A172 (cell line): ENCODE measurements at places on chromosomes 11 and 22. TPM values are rescaled to one million over a fixed set of nuclear protein-coding genes. Genes with fewer than 3 reads are reported as not detected.

Gene NNMT
- total RNA-seq: 109 and 204 TPM in 2 replicates

Gene APOA1
- total RNA-seq: not detected in 2 replicates

Gene SMTNL1
- total RNA-seq: not detected in 2 replicates

DNA sequence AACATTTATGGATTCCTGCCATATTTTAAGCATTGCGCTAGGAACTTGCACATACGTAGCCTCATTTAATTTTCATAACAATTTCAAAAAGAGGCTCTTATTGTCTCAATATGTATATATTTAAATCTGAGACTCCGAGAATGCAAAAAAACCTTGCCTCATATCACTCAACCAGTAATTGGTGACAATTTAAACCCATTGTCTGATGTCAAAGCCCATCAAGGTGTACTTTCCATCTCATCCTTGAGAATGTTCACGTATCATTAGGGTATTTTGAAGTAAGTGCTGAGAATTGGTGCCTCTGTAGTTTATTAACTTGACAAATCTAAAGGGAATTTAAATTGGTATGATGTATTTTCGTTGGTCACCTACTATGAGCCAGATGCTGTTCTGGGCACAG, 136.5 kb downstream of the FAM76B start:
- no peak for DNase-seq

- DNase-seq: no peak
Observed at GRCh38 chr11:121534131-121535093, 81.6 kb upstream of the SORL1-AS1 start.

GRCh38 chr11:128574576-128575011, 12.8 kb downstream of the ETS1 start:
- no peak for DNase-seq

DNA sequence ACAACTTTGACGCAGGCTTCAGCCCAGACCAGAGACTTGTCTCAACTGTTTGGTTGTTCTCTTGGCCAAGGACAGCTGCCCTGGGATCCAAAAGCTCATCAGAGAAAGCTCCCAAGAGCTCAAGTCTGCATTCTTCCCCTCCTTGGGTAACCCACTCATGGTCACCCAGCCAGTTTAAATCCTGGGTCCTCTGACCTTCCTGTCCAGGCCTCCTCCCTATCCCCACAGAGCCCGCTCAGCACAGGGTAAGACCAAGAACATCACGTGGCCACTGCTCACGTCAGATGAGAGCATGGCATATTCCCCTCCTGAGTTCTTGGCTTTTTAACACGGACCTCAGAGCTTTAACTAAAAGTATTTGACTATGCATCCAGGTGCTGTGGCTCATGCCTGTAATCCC, 25.8 kb downstream of the TSKU start:
- DNase-seq: no peak

GRCh38 chr11:23732026-23732425, 764.8 kb upstream of the LUZP2 start:
- DNase-seq: no peak

- no peak for DNase-seq
Observed at GRCh38 chr11:68709062-68709461, 24.7 kb downstream of the GAL start.

GRCh38 chr22:39710380-39711150, 140.0 kb downstream of the CACNA1I start:
- no peak for DNase-seq

DNA sequence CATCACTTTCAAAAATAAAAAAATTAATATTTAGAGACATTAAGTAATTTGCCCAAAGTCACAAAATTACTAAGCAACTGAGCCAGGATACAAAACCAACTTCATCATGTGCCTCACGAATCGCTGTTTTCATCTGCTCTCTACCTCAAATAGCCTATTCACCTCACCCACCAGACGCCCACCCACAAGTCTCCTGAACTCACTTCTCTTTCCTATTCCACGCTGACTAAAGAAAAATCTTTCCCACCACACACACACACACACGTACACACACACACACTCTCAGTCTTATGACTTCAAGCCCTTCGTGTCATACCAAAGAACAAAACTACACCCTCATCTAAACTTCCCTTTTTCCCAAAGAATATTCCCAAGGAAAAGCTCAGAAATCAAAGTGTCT, 2.2 kb downstream of the OR8B12 start:
- no peak for DNase-seq

DNA sequence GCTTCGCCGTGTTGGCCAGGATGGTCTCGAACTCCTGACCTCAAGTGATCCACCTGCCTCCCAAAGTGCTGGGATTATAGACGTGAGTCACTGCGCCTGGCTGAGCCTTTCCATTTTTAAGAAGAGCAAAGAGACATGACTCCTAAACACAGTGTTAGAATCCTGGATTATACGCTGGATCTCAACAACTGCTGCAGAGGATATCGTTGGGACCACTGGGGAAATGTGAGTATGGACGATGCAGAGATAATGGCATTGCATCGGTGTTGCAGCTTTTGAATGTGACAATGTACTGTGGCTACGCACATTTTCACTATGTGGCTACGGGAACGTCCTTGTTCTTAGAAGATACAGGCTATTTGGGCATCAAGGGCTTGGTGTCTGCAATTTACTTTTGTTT, 6.2 kb downstream of the MRGPRF start:
- DNase-seq: no peak

DNA sequence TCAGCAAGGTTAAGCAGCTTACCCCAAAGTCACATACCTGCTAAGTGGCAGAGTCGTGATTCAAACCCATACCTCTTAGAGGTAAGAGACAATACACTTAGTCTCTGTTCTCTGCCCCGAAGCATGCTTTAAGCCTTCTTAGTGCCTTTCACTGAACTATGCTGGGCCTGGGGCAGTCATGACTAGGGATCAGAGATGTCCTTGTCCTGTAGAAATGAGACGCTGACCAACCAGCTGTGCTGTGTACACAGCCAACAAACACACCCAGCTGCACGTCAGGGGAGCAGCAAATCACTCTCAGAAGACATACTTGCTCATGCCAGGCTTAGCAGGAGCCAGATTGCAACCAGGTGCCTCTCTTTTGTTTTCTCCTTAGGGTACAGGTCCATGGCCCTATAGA, 255.7 kb downstream of the BUD13 start:
- DNase-seq: no peak
